ENCODE measurements at places on chromosomes 7 and 10.

- no peak for DNase-seq
Measured at GRCh38 chr10:7258948-7259523, 151.8 kb downstream of the SFMBT2 start.

- no peak for DNase-seq
Measured at GRCh38 chr10:122078326-122078725, 89.4 kb downstream of the TACC2 start.

GRCh38 chr10:59222788-59223187 is 46.3 kb downstream of the PHYHIPL start:
- no peak for DNase-seq

DNA sequence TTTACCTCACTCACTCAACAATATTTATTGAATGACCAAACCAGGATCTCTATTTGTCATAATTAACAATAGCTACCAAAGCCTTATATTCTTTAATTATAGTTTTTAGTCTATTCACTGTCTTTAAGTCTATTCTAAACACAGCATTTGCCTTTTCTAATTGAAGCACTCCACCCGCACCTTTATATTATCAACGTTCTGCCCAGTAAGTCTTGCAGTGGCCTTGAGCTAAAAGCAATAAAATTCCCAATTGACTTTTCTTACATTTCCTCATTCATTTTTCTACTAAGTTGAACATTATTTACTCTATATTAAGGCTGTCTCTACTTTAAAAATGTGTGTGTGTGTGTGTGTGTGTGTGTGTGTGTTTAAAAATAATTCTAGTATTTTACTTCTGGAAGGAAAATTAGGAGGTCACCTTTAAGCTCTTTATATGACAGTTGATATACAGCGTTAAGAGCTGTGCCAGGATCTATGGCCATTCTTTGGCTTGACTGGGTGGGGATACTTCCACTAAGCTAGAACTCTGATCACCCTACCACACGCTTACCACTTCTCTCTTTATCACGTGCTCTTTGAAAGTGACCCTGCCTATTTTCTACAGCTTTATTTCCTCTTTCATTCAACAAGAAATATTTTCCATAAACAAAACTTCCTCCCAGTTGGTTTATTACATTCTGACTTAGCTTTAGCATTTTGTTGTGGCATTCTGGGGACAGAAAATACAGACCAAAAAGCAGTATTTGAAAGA is 8.8 kb downstream of the PAPSS2 start:
- no peak for DNase-seq

GRCh38 chr10:100827819-100828737 is 82.7 kb downstream of the PAX2 start:
- no peak for DNase-seq

GRCh38 chr10:80487421-80487785 is 33.3 kb downstream of the TSPAN14 start:
- no peak for DNase-seq

DNA sequence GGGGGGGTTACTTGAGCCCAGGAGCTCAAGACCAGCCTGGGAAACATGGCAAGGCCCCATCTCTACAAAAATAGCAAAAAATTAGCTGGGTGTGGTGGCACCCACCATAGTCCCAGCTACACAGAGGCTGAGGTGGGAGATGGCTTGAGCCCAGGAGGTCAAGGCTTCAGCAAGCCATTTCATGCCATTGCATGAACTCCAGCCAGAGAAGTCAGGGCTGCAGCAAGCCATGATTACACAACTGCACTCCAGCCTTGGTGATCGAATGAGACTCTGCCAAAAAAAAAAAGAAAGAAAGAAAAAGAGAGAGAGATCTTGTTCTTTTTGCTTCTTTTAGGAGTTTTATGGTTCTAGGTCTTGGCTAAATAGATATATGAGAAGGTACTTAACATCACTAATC is 200.2 kb upstream of the PHYHIPL start:
- no peak for DNase-seq

GRCh38 chr7:32453341-32454011 is 36.7 kb downstream of the LSM5 start:
- no peak for DNase-seq

DNA sequence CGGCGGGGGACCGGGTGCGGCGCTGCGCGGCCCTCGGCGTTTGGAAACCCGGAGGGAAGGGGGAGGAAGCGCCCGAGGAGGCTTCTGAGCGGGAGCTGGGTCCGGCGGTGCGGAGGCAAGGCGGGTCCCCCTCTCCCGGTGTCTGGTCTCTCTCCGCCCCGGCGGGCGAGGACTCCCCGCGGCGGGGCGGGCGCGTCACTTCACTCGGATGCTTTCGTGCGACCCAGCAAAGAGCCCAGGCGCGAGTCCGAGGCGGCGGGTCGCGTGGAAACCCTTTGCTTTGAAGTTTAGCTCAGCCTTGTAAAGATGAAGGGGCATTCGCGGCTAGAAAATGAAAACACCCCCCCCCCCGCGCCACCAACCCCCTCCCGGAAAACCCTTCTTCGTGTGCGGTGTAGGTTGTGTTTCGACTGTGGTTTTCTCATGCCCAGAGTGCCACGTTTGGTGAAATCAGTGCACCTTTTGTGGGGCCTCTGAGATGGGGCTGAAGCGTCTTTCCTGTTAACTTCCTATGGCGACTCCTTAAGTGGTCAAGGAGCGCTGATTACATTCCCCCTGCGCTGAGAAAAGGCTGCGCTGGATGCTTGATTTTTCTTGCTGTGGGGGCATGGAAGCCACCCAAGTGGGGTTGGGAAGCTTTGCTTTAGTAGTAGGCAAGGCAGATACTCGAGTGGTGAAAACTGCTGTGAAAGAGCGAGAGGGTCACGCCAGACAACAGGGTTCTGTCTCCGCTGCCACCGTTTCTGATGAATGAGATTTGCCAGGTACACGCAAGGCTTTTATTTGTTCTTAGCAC is 876 bp downstream of the GNAI1 start:
- DNase-seq = peak; percentile 15

DNA sequence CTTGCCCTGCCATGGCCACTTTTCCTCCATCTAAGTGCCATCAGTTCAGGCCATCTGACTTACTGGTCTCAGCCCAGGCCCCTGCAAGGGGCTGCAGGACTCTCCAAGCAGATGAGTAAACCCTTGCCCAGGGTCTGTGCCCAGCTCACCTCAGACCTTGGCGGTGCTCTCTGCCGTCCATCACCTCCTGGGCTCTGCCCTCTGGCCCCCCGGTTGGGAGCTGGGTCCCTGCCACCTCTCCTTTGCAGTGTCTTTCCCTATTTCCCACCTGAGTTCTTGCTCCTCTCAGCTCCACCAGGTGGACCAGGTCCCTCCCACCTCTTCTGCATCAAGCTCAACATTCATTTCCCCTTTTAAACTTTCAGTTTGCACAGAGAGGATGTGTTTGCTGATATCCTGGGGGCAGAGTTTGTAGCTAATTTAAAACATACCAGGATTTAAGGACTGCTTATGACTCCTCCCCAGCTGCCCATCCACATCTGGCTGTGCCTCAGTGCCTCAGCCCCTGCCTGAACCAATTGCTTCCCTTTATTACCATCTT is 135.5 kb downstream of the SLIT1 start:
- DNase-seq = no peak

DNA sequence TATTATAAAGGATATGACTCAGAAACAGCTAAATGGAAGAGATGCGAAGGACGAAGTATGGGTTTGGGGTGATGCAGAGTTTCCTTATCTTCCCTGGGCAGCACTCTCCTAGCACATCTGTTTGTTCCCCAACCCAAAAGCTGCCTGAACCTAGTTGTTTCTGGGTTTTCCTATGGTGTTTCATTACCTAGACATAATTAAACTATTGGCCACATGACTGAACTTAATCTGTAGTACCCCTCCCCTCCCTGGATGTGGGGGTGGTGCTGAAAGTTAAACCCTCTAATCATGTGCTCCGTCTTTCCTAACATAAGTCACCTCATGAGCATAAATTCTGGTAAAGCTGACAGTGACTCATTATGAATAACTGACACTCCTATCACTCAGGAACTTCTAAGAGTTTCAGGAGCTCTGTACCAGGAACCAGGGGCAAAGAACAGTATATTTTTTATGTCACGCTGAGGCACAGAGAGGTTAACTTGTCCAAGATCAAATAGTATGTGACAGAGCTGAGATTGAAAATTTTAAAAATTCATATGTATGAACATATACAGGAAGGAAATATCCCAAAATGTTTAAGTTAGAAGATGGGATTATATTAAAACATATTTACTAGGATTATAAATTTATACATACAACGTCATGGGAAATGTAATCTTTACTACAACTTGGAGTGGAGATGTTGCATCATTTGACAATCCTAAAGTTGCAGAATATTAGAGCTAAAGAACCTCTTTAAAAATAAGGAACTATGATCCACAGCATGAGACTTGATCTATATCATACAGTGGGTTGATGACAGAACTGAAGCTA is 4.8 kb downstream of the STRIP2 start:
- DNase-seq = no peak

GRCh38 chr10:126868371-126868770 is 36.9 kb upstream of the DOCK1 start:
- DNase-seq = no peak

- DNase-seq = no peak
Measured at GRCh38 chr10:3516234-3516922, 268.6 kb downstream of the KLF6 start.

All from SHP77 (cell line).